NCI-H1092 (cell line): ENCODE measurements at places on chromosomes 16 and 17.

- DNase-seq, result no peak
These were observed 198.0 kb upstream of the MAF start for GRCh38 chr16:79798416-79799053.

DNA sequence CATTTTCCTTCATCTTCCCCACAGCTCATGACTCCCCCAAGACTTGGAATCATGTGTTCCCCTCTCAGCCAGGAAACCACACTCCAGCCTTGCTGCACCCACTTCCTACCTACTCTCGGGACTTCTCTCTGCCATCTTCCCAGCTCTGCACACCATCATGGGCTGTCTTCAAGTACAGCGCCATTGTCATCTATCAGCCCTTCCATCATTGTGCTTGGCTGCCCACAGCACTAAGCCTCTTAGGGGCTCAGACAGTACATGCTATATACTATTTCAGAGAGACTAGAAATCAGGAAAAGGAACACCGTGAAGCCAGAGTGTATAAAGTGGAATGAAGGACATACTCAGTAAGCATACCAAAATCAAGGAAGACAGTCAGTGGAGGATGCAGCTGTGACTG is 64.7 kb downstream of the CDH11 start:
- no peak for DNase-seq

DNA sequence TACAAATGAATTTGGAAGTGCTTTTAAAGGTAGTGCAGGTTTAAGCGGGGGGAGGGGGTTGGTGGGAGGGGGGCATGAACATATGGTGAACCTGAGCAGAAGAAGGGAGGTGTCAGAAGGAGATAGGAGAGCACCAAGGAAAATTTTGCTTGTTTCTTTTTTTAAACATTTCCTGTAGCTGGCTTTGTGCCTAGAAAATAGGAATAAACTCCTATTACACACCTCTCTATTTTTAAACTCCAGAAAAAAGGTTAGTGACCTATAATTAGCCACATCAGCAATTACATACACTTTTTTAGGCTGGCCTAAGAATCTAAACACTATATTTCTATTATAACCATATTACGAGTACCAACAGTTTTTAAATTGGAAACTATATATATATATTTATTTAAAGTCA is 159.1 kb downstream of the SKAP1 start:
- DNase-seq, result no peak

DNA sequence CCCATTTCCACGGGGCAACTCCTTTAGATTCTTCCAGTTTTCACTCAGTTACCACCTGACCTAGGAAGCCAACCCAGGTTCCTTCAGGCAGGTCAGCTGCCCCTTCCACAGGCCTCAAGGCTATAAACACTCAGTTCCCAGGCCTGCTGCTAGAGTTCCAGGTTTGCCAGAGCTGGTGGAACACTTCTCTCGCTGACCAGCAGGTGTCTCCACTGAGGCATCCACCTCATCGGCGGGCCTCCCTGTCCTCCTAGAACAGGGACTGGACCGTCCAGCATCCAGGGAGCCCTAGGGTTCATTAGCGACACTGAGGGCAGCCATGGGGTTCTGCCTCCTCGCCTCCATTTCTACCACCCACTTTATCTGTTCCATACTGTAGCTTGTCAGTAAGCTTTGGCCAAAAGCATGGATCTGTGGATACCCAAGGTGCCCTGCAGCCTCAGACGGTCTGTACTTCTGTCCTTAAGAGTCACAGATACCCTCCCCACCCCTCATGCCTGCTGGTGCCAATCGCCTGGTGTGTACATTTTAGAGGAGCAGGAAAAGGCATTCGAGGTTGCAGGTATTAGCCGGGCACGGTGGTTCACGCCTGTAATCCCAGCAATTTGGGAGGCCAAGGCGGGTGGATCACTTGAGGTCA is 29.0 kb downstream of the PIMREG start:
- DNase-seq, result peak; percentile 4

GRCh38 chr16:87132361-87133014 is 184.7 kb downstream of the C16orf95 start:
- no peak for DNase-seq

DNA sequence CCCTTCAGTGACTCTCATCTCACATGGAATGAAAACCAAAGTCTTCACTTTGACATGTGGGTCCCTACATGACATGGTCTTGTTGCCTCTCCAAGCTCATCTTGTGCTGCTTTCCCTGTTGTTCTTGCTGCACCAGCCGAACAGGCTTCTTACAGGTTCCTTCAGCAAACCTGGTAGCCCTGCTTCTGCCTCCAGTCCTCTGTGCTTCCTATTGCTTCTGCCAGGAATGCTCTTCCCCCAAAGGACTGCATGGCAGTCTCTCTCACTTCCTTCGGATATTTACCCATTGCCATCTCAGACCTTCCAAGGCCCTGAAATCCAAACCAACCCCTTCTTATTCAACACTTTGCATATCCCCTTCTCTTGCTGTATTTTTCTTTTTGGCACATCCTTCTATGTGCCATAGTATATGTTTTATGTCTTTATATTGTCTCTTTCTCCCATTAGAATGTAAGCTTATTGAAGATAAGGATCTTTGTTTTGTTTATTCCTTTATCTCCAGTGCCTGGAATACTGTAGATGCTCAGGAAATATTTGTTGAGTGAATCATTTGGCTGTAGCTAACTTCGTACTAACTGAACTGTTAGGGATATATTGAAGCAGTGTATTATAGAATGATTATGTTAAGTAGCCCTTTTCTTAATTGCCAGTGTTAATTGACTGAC is 57.9 kb upstream of the SLC12A3 start:
- no peak for DNase-seq

DNA sequence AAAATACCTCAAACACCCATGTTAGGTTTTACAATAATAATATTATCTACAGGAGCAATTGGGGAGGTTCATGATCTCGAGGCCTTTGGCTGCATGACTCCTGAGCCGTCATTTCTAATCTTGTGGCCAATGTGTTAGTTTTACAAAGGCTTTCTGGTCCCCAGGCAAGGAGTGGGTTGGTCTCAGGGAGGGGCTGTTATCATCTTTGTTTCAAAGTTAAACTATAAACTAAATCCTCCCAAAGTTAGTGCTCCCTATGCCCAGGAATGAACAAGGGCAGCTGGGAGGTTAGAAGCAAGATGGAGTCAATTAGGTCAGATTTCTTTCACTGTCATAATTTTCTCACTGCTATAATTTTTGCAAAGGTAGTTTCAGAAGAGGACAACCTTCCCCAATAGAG is 9.1 kb upstream of the CCL5 start:
- no peak for DNase-seq

- no peak for DNase-seq
These were observed 715 bp downstream of the TLCD3A start for GRCh38 chr17:732902-733720.

DNA sequence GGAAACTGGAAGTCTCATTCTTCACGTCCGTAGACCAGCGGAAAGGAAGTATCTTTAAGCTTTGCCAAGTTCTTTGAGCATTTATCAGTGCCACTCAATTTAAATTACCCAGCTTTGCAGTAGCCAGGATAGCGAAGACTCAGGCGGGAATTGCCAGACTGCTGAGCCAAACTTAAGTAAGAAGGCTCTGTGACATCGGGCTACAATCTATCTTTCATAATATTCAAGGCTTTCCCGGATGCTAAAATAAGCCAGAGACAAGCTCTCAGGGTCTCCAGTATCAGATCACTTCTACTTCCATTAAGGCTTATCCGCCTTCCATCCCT is 436 bp upstream of the BRIP1 start:
- DNase-seq, result no peak

GRCh38 chr16:3589441-3589921 is 12.3 kb upstream of the NLRC3 start:
- DNase-seq, result no peak

DNA sequence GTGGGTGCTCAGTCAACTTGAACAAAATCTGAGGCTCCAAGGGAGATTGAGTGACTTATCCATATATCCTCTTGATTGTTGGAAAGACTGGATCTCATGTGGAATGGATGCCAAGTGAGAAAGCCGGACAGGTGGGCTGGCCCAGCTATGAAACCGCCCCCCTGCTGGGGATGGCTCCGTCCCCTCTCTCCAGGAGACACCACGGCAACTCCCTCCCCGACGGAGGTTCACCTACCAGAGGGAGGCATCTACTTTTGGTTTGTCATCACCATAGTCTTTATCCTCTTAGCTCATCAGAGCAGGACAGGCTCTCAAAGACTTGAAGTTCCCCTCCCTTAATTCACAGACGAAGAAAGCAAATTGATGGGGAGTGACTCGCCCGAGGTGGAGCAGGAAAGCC is 1.8 kb upstream of the ALG1 start:
- DNase-seq, result no peak

DNA sequence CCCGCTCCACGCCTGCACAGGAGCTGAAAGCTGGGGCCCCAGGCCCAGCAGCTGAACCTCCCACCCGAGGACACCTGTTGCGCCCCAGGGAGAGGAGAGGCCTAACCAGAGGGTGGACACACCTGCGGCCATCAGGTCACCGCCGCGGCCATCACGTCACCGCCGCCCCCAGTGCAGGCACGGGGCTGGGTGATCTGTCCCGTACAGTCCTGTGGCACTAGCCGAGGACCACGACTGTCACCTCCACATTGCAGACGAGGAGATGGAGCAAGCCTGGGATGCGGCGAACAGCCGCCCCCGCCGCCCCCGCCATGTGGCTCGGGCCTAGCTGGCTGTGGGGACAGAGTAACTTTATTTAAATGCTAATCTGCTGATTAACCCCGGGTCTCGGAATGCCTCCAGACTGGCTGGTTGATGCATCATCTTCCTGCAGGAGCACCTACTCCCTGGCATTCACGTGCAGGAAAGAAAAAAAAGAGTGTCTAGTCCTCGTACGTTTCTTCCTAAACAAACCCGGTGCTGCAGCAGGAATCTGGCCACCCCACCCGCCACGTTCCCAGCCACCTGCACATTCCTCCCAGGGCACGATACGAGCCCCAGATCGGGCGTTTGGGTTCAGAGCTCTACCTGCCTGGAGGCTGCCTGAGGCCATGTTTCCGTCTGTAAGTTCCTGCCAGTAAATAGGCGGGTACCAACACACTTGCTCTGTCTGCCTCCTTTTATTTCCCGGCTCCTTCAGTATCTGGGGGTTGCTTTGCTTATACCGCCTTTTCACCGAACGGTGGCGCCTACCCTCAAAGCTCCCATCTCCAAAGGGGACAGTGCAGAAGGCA is 29.9 kb downstream of the PIEZO1 start:
- DNase-seq, result no peak

GRCh38 chr16:67489401-67490083 is 6.2 kb upstream of the AGRP start:
- DNase-seq, result no peak

- no peak for DNase-seq
These were observed 757.2 kb upstream of the SOX9 start for GRCh38 chr17:71363661-71364060.

- DNase-seq, result no peak
These were observed 53.6 kb downstream of the NUP88 start for GRCh38 chr17:5365831-5366230.
